Heart right ventricle (tissue), 16 donors: ENCODE measurements at places on chromosomes 4 and X. TPM values are rescaled to one million over a fixed set of nuclear protein-coding genes. Genes with fewer than 3 reads are reported as not detected.

Gene RIPPLY1
- not detected for total RNA-seq

Gene ELF4
- 6.0 TPM for total RNA-seq

Gene ANTXR2
- 50.0 TPM for total RNA-seq

Gene RCHY1
- 54.4 TPM for total RNA-seq

Gene UBQLN2
- total RNA-seq = 35.4 TPM

Gene FGF5
- total RNA-seq = 0.57 TPM

Gene STOX2
- 20.4 TPM for total RNA-seq

Gene CLTRN
- 0.84 TPM for total RNA-seq

Gene ZNF280C
- total RNA-seq = 1.8 TPM

Gene CSN1S1
- total RNA-seq = not detected

Gene CSAG1
- total RNA-seq = not detected

Gene FAT1
- 122 TPM for total RNA-seq

Gene LRRC66
- 0.31 TPM for total RNA-seq

Gene NEUROG2
- not detected for total RNA-seq

Gene PDE5A
- total RNA-seq = 6.3 TPM

Gene TKTL1
- 6.8 TPM for total RNA-seq

Gene ADH1A
- total RNA-seq = not detected

Gene CENPI
- 0.37 TPM for total RNA-seq

Gene SPANXC
- not detected for total RNA-seq

Gene PGAM4
- total RNA-seq = not detected

Gene HERC5
- 4.7 TPM for total RNA-seq

Gene DEFB131A
- not detected for total RNA-seq

Gene AR
- total RNA-seq = 23.7 TPM
